ENCODE measurements at places on chromosomes 1 and 21.

DNA sequence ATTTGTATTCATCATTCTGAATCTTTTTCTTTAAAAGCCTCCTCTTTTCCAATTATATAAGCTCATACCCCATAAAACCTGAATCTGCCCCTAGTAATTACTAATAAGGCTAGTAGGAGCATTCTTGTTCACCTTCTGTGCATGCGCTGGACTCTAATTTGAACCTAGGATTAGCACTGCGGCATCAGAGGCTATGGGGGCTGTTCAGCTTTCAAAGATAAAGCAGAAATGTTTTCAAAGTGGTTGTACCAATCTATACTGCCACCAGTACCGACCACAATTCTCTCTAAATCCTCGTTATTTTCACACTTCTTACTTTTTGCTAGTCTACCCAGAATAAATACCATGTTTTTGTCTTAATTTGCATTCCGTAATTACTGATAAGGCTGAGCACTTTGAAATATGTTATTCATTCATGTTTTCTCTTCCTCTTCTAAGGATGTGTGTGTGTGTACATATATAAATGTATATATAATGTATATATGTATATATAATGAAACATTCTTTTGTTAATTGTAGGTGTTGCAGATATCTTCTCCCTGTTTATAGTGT, 1.6 kb upstream of the DDX59 start:
- DNase-seq, result no peak

DNA sequence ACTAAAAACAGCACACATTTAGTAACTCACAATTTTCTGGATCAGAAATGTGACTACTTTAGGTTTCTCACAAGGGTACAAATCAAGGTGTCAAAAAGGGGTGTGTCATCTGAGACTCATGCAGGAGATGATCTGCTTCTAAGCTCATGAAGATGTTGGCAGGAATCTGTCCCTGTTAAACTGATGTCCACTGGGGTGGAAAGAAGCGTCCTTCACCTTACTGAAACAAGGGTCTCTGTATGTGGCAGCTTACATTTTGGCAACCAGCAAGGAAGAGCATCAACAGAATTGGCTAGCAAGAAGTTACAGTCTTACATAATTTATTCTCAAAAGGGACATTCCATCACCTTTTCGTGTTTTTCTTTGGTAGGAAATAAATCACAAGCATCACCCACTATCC, 1223.8 kb downstream of the AMY1C start:
- DNase-seq, result no peak

DNA sequence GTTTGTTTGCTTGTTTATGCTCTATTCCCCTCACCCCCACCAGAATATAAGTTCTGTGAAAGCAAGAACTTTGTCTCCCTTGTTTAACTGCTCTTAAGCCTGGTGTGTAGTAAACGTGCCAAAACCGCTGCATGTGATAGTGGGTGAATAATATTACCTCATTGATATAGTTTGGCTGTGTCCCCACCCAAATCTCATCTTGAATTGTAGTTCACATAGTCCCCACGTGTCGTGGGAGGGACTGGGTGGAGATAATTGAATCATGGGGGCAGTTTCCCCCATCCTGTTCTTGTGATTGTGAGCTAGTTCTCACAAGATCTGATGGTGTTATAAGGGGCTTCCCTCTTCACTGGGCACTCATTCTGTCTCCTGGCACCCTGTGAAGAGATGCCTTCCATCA, 7.6 kb downstream of the LRRC8B start:
- DNase-seq, result no peak

- no peak for DNase-seq
Observed at GRCh38 chr1:211630236-211631081, 45.0 kb downstream of the NEK2 start.

DNA sequence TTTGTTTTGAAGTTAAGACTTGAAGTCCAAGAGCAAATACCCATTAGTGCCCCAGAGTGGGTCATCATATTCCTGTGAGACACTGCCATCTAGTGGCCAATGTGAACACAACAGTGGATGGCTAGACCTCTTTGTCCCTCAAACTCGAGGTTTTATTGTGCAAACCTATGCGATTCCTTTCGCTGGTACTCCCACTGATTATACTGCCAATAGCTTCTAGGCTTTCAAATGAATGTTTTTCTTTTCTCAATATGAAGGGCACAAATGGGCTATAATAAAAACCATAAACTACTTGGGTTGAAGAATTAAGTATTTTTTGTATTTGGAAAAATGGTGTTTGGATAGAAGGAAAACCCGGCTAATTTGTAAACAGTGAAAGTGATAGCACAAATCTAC, 100.4 kb upstream of the ZNF281 start:
- peak; percentile 89 for DNase-seq

- no peak for DNase-seq
Observed at GRCh38 chr21:35475762-35476161, 426.7 kb upstream of the RUNX1 start.

- DNase-seq, result no peak
Observed at GRCh38 chr21:42820616-42821465, 58.5 kb downstream of the WDR4 start.

GRCh38 chr1:10980841-10981727, 31.4 kb upstream of the TARDBP start:
- no peak for DNase-seq

GRCh38 chr1:109792056-109792831, 28.5 kb upstream of the EPS8L3 start:
- peak; percentile 30 for DNase-seq

DNA sequence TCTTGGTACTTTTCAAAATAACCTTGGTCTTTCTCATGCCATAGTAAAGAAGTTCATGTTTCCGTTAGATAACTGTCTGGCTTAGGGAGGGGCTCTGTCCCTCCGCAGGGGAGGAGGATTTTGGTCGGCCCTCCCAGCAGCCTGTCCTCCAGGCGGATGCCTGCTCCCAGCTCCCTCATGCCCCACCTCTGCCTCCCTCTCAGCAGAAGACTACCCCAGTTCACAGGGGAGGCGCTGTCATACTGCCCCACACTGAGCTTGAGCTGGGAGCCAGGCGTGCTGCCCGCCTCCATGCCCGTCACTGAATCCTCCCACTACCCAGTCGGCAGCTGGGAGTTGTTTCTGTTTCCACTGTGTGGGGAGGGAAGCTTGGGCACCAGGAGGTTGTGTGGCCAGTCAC, 127.3 kb downstream of the CAMTA1 start:
- no peak for DNase-seq

GRCh38 chr1:7223334-7224080, 438.3 kb downstream of the CAMTA1 start:
- no peak for DNase-seq

- no peak for DNase-seq
Observed at GRCh38 chr1:119011706-119012105, 23.6 kb upstream of the TBX15 start.

DNA sequence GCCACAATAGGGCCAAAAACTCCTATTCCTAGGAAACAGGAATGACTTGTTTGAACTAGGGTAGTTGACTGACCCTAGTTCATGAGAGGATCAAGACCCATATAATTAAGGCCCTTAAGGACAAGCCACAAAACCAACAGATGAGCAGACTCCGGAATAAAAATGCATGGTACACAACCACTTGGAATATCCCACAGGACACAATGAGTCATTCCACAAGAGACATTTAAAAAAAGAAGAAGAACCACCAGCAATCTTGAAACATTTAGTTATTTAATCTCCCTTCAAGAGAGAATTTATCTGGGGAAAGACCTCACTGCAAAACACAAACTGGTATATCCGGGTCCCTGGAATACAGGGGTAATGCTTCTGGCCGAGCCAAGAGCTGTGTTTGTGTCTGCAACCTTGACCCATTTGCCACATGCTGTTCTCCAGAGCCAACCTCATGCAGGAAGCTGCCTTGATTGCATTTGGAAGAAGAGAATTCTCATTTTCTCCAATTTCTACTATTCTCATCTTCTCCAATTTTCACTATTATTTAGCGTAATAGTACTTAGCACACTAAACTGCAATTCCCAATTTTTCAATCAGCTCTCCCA, 135.5 kb downstream of the TGFBR3 start:
- DNase-seq, result no peak

DNA sequence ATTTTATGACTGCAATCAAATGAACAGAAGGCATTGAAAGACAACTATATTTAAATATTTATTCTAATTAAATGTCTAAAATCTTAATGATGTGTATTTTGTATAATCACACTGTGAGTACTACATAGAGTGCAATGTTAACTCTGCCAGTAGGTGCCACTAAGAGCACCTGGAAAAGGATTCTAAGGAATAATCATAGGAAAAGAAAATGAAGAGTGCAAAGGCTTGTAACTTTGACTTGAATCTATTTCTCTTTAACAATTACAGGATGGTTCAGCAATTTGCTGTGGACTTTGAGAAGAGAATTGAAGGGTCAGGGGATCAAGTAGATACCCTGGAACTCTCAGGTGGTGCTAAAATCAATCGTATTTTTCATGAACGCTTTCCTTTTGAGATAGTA, 200.4 kb downstream of the DNM3 start:
- peak; percentile 9 for DNase-seq

- no peak for DNase-seq
Observed at GRCh38 chr1:179141592-179142251, 59.9 kb downstream of the TOR3A start.

- no peak for DNase-seq
Observed at GRCh38 chr1:43847290-43847689, 86.3 kb upstream of the ARTN start.

- DNase-seq, result peak; percentile 99
Observed at GRCh38 chr1:61077676-61078541, 4.5 kb upstream of the NFIA start.

GRCh38 chr1:21952786-21953520, 15.8 kb upstream of the HSPG2 start:
- DNase-seq, result no peak

DNA sequence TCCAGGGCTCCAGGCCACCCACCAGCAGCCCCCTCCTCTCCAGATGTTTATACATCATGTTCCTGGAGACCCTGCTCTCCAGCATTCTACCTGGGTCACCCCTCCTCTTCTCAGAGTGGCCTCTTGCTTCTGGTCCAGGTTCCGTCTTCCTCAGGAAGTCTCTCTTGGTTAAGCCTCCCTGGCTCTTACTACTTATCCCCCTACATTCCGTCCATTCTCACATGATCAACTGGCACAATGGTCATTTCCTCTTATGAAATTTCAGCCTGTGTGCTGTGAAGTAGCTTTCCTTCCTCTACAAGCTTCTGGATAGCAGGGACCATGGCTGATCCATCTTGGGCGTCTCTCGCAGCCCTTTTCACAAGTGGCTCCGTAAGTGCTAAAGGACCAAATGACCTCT, 33.9 kb upstream of the ATP2B4 start:
- no peak for DNase-seq

DNA sequence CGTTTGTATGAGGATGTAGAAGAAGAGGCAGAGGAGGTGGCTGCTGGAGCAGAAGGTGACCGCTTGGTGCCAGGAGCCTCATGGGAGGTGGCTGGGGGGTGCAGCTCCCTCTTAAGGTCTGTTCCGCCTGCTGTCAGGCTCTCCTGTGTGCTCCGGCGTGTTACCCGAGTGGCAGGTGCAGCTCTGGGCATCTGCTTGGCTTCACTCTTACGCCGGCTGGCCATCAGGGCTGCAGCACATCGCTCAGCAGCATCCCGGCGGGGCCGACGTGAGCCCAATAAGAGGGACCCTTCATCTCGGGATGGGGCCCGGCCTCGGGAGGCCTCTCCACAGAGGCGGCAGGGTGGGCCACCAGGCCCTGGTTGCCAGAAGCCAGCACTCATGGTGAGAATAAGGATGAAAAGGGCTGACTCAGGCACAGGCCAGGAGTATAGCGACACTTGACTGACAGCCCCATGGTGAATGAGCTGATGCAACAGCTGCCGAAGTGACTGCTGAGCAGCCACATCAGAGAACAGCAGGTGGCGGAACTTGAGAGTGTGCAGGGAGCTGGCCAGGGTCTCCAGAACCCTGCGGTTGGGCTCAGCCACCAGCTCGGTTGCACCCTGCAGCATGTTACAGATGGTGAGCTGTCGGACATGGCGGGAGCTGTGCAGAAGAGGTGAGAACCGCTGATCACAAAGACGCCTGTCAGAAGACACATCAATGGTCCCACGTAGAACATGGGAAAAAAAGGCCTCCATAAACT, 17.5 kb downstream of the LRRC41 start:
- DNase-seq, result peak; percentile 91

- peak; percentile 68 for DNase-seq
Observed at GRCh38 chr1:23562137-23562876, 3.0 kb upstream of the ID3 start.

DNA sequence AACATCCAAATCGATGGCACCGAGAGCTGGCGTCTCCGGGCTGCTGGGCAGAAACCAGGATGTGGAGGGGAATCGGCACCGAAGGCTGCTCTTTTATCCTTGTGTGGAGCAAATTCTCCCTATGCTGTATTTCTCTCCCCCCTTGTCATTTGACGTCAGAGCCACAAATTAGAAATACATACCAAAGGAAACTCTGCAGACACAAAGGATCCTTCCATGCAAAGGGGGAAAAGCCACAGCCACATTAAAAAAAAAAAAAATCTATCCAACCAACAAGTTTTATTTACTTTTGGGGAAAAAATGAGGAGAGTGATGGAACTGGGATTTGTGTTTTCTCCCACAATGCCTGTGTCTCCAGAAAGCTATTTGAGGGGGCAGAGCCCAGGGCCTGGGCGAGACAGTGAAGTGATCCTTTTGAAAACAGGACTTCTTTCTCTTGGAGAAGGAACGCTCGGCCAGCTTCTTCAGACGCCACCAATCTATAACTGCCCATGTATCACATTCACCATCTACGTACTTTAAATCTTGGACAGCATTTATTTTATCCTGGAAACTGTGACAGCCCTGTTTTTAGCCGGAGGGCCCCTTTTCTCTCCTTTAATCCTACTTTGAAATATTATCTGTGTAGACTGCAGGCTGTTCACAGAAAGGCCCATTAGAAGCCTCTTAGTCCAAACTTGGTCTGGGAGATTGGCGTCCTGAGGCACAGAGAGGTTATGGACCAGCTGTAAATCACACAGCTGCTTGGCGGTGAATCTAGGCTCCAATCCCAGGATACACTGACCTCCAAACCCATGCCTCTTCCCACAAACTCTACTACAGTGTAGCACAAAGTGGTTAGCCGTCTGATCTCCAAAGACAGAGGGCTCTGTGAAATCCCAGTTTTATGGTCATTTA, 4.5 kb downstream of the KANK4 start:
- no peak for DNase-seq

GRCh38 chr1:208551633-208552320, 307.6 kb upstream of the PLXNA2 start:
- no peak for DNase-seq

DNA sequence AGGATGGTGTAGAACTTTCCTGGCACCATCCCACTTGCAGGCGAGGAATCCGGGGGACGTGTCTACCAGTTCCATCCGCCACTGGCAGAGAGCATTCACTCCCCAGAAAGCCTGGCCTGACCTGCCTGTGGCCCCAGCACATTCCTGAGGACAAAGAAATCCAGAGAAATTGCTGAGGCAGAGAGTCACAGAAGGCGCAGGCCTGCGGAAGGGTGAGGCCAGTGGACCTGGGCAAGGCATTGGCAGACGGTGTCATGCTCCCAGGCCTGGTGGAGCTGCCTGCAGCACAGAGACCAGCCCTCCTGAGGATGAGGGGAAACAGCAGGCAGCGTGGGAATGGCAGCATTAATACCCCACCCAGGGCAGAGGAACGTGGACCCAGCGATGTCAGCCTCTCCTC, 81.2 kb upstream of the F3 start:
- no peak for DNase-seq

Data from NCI-H1694 treated with DMSO at 0.1 percent for 48 hours (cell line).